RWPE2 (cell line): ENCODE measurements at places on chromosomes 12 and 14.

DNA sequence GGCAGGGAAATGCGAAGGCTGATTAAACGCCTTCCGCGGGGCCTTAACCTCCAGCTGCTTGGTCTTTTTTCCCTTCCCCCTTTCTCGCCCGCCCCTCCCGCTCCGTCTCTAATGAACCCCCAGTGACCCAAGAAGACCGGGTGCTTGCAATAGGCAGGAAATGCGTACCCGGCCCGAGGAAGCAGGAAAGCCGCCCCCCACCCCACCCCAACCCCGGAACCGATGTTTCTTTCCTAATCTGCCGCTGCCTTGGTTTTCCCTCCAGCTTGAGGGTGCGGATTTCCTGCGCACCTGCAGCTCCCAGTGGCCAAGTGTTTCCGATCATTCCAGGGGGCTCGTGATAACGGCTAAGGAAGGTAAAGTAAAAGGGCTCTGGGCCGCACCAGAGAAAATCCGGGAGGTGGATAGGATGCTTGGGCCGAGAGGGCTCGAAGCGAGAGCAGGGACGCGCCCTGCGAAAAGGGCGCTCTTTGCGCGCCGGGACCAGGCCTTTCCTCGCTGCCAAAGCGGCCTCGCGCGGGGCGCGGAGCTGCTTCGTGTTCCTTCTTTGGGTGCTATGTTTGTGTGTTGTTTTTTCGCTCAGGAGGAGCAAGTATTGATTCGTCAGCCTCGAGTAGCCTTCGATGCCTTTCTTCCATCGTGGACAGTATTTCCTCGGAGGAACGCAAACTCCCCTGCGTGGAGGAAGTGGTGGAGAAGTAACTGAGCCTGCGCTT lies 983 bp downstream of the MYF6 start:
- peaks cover 4% of the 10 kb centered on the region for H3K4me1 ChIP-seq
- H3K36me3 ChIP-seq, result no peaks in the 10 kb centered on the region
- no peak overlapping the region for H3K4me3 ChIP-seq
- peaks cover 5% of the 10 kb centered on the region for H3K27me3 ChIP-seq

DNA sequence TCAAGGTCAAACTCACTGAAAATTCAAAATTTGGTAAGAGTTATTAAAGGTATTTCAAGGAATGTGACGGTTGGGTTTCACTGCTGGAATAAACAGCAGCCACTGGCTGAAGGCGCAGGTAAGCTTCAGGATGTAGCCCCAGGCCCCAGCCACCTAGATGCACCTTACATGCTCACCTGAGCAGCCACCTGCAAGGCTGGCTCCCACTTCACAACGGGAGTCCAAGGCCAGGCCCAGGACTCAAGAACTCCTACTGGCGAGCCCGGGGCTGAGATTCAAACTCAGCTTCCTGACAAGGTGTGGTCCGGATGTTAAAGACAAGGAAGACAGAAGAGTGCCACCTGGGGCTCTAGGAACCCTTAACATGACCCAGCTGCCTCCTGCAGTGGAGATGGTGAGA lies 78.4 kb downstream of the ITPK1 start:
- no peak for DNase-seq
- peaks cover 89% of the 10 kb centered on the region for H3K4me1 ChIP-seq
- H3K36me3 ChIP-seq, result 0 out of 2 replicates have a peak, but pooled peaks cover 3% of the 10 kb centered on the region
- no peak overlapping the region for H3K4me3 ChIP-seq
- H3K27ac ChIP-seq, result peak overlapping the region; percentile 99

DNA sequence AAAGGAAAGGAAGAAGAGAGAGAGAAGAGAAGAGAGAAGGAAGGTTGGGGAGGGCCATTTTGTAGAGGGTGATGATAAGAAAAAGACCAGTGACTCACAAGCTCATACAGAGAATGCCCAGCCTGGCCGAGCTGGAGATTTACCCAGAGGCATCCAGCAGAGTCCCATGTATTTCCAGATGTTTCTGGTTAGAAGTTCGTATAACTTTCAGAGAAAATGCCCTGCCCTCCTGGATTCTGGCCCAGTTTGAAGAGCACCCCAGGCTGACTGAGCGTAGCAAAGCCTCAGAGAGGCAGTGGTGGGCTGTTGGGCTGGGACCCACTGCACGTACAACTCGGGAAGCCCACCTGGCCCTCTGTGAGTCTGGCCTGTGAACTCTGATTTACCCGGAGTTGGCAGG lies 221.8 kb downstream of the SLC41A2 start:
- DNase-seq, result no peak
- H3K4me1 ChIP-seq, result peaks cover 10% of the 10 kb centered on the region
- no peak overlapping the region for H3K27ac ChIP-seq
- no peaks in the 10 kb centered on the region for H3K36me3 ChIP-seq
- H3K27me3 ChIP-seq, result no peaks in the 10 kb centered on the region

- no peak overlapping the region for H3K4me3 ChIP-seq
- H3K36me3 ChIP-seq, result no peaks in the 10 kb centered on the region
- H3K27me3 ChIP-seq, result no peaks in the 10 kb centered on the region
- DNase-seq, result no peak
- H3K4me1 ChIP-seq, result no peaks in the 10 kb centered on the region
- H3K27ac ChIP-seq, result no peak overlapping the region
These were observed 50.8 kb downstream of the PTPRQ start for GRCh38 chr12:80494836-80495235.

DNA sequence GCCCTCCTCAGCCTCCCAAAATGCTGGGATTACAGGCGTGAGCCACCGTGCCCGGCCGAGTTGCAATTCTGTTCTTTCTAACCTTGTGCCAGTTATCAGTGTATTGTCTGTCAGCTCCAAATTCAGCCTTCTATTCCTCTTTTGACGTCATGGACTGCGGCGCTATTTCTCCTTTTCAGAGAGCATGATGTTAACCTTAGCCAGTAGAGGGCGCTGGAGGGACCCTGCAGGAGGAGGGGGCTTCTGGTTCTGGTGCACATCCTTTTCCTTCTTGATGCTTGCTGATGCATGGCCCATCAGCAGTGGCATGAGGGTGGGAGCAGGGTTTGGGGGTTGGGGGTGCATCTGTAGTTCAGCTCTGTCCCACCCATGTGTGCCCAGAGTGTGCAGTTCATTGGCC lies 179.3 kb upstream of the RMST start:
- H3K36me3 ChIP-seq, result no peaks in the 10 kb centered on the region
- no peaks in the 10 kb centered on the region for H3K4me1 ChIP-seq

DNA sequence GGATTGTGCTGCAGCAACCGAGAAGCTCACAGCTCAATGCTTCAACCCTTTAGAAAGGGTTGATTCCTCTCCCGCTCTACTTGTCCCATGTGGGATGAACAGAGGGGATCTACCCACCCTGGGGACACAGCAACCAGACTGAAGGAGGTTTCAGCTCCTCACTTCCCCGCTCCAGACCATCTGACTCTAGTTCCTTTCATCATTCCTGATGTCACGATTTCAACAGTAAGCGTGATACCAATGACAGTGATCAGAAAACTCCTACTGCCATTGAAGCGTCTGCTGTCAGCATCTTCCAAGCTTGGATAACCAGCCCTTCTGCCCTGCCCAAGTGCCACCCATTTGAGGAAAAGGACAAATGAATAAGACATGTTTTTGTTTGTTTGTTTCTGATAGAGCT lies 14.3 kb downstream of the SERPINA1 start:
- no peaks in the 10 kb centered on the region for H3K27me3 ChIP-seq
- peaks cover 21% of the 10 kb centered on the region for H3K4me1 ChIP-seq
- DNase-seq, result no peak
- H3K27ac ChIP-seq, result peak overlapping the region; percentile 83
- H3K36me3 ChIP-seq, result no peaks in the 10 kb centered on the region
- no peak overlapping the region for H3K4me3 ChIP-seq

- no peaks in the 10 kb centered on the region for H3K36me3 ChIP-seq
- H3K4me3 ChIP-seq, result no peak overlapping the region
- no peak overlapping the region for H3K27ac ChIP-seq
- H3K27me3 ChIP-seq, result no peaks in the 10 kb centered on the region
- peaks cover 20% of the 10 kb centered on the region for H3K4me1 ChIP-seq
These were observed 44.6 kb downstream of the C14orf132 start for GRCh38 chr14:96083667-96084320.

GRCh38 chr12:129446696-129447095 lies 457.1 kb downstream of the TMEM132D start:
- no peak overlapping the region for H3K27ac ChIP-seq
- H3K4me1 ChIP-seq, result no peaks in the 10 kb centered on the region
- H3K27me3 ChIP-seq, result no peaks in the 10 kb centered on the region
- no peak overlapping the region for H3K4me3 ChIP-seq
- H3K36me3 ChIP-seq, result no peaks in the 10 kb centered on the region

DNA sequence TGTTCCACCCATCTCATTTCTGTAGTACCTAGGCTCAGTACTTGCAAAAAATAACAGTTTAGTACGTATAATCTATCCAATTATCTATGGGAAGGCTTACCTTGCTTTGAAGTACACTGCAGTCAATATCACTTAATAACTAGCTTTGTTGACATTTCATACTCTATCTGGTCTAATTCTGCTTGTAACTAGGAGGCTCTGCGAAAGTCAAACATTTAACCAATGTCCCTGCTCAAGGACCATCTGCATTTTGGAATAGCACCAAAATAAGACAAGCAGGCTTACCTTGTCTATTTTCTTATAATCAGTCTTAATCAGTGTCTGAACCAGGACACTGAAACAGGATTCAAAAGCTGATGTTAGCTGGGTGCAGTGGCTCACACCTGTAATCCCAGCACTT lies 39.9 kb downstream of the SLC25A47 start:
- no peaks in the 10 kb centered on the region for H3K4me1 ChIP-seq
- no peak overlapping the region for H3K27ac ChIP-seq

DNA sequence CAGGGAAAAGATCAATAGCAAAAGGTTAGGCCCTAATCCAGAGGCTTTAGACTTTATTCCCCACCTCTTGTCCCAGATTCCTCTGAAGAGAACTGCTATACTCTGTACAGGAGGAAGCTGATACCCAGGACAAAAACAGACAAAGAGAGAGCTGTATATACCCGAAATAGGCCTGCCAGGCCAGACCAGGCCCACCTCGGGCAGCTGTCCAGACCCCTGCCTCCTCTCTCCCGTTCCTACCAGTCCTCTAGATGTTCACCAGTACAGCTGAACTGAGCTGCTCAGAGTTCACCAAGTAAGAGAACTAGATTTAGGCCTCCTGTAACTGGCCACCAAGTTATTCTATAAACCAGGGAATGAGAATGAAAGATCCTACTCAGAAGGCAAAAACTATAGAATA lies 4.7 kb downstream of the CHD4 start:
- H3K27ac ChIP-seq, result peak overlapping the region; percentile 35
- no peaks in the 10 kb centered on the region for H3K27me3 ChIP-seq
- no peak overlapping the region for H3K4me3 ChIP-seq
- H3K4me1 ChIP-seq, result peaks cover 19% of the 10 kb centered on the region

GRCh38 chr12:128259556-128260070 lies 7.4 kb upstream of the TMEM132C start:
- no peak overlapping the region for H3K4me3 ChIP-seq
- no peak for DNase-seq
- no peak overlapping the region for H3K27ac ChIP-seq
- H3K4me1 ChIP-seq, result no peaks in the 10 kb centered on the region

GRCh38 chr12:62760779-62761178 lies 174.2 kb downstream of the PPM1H start:
- H3K27me3 ChIP-seq, result no peaks in the 10 kb centered on the region
- H3K4me1 ChIP-seq, result no peaks in the 10 kb centered on the region
- DNase-seq, result no peak
- H3K4me3 ChIP-seq, result no peak overlapping the region
- no peaks in the 10 kb centered on the region for H3K36me3 ChIP-seq
- no peak overlapping the region for H3K27ac ChIP-seq

DNA sequence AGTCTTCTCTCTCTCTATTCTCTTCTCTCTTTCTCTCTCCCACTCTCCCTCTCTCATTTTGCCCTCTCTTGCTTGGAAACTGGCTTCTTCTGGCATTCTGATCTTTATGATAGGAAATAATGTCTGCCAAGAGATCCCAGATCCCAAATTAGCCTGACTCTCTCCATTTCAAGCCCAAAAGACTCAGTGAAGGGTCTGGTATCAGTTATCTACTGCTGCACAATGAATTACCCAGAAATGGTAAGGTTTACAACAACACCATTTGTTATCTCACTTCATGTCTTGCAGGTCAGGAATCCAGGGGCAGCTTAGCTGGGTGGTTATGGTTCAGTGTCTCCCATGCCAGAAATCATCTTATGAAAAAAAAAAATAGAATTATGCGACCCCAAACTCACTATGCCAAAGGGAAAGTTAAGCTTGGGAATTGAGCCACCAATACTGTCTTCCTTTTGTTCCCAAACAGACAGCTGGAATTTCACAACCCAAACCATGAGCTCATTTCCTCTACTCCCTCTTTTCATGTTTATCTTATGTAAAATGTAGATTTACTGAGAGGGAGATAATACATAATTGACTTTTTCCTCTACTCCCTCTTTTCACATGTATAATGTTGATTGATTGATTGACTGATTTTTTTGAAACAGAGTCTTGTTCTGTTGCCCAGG lies 67.8 kb upstream of the FICD start:
- H3K4me1 ChIP-seq, result peaks cover 16% of the 10 kb centered on the region
- H3K36me3 ChIP-seq, result no peaks in the 10 kb centered on the region
- H3K4me3 ChIP-seq, result no peak overlapping the region

GRCh38 chr12:15522574-15523187 lies 200.4 kb downstream of the PTPRO start:
- H3K27me3 ChIP-seq, result no peaks in the 10 kb centered on the region
- H3K4me1 ChIP-seq, result peaks cover 10% of the 10 kb centered on the region
- H3K4me3 ChIP-seq, result no peak overlapping the region
- H3K36me3 ChIP-seq, result no peaks in the 10 kb centered on the region
- no peak overlapping the region for H3K27ac ChIP-seq

DNA sequence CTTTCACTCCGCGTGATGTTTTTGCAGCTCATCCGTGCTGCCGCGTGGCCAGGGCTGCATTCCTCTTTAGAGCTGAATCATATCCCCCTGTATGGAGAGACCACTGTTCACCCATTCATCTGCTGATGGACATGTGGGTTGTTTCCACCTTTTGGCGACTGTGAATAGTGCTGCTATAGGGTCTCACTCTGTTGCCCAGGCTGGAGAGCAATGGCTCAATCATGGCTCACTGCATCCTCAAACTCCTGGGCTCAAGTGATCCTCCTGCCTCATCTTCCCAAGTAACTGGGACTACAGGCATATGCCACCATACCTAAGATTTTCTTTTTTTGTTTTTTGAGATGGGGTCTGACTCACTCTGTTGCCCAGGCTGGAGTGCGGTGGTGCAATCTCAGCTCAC lies 36.5 kb downstream of the RILPL1 start:
- DNase-seq, result no peak
- H3K4me1 ChIP-seq, result no peaks in the 10 kb centered on the region
- peaks cover 18% of the 10 kb centered on the region; the same call in 1 of the 2 replicates for H3K36me3 ChIP-seq
- no peak overlapping the region for H3K27ac ChIP-seq
- no peaks in the 10 kb centered on the region for H3K27me3 ChIP-seq
- H3K4me3 ChIP-seq, result no peak overlapping the region

- peaks cover 20% of the 10 kb centered on the region for H3K36me3 ChIP-seq
- H3K27me3 ChIP-seq, result no peaks in the 10 kb centered on the region
- no peak for DNase-seq
- H3K27ac ChIP-seq, result no peak overlapping the region
These were observed 4.8 kb downstream of the TULP3 start for GRCh38 chr12:2895511-2895910.
